Amniotic stem cell (primary cell): ENCODE measurements at places on chromosomes 3 and 15.

DNA sequence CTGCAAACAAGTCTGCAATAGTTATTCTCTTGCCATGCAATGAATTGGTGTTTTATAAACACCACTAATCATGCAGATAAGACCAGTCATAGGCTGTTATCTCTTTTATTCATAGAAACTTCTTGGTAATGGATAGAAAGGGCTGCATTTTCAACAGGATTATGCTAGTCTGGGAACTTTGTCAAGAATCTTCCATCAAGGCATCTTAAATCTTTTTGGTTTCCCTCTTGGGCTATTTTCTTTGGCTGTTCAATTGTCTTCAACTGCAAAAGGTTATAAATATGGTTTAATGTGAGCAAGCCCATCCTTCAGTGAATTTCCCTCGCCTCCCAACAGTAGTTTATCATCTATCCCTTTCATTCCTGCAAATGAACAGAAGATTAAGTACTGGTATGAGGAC lies 59.0 kb upstream of the MINAR1 start:
- DNase-seq, result no peak

- no peak for DNase-seq
These were observed 17.6 kb upstream of the ALDH1L1 start for GRCh38 chr3:126197854-126198584.

DNA sequence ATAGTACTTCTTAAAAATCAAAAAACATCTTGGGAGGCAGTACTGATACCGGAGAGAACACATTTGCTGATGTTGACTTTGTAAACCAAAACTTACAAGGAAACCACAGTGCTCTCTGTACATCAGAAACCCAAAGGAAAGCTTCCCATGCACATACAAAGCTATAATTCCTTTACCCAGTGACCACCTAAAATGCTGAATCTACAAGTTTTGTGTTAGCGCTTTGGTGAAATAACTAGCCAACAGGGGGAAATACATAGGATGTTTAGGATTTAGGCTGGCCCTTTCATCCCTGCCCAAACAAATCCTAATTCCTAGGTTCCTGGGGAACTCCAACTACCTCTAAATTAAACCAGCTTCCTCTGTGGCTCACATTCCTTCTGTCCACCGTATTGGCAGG lies 15.3 kb upstream of the SPG21 start:
- no peak for DNase-seq

DNA sequence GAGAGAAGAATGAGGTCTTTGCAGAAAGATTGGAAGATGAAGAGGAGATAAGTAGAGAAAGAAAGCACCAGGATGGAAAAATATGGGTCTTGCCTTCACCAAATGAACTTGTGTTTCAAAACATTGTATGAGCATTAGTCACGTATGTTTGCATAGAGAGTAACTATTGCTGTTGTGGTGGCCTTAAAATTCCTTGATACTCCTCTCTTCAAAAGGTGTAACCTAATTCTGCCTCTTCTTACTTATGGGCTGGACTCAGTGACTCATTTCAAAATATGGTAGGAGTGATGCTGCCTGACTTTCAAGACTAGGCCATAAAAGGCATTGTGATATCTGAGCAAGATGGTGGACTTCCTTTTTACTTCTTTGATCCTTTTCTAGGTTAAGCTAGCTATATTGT lies 228.7 kb upstream of the ZNF385D start:
- DNase-seq, result no peak

- DNase-seq, result no peak
These were observed 124.8 kb upstream of the ST8SIA2 start for GRCh38 chr15:92268900-92269299.

- DNase-seq, result no peak
These were observed 18.5 kb downstream of the LARP6 start for GRCh38 chr15:70835415-70835814.

DNA sequence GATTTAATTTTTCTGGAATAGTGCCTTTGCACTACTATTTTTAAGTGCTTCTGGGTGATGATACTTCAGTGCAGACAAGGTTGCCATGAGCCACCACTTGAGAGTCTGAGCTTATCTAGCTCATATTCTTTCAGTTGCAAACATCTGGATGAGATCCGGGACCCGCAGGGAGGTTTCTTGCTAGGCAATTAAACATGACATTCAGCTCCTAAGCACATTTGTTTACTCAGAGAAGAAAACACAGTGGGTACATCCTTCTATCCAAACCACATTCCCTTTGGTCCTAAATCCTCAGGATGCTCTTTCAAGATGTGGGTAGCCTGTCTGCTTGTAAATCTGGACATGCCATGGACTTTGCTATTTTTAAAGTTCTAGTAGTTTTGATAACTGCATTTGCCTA lies 12.0 kb downstream of the PLSCR1 start:
- no peak for DNase-seq

- no peak for DNase-seq
These were observed 29.9 kb upstream of the RAB11A start for GRCh38 chr15:65839354-65839901.

DNA sequence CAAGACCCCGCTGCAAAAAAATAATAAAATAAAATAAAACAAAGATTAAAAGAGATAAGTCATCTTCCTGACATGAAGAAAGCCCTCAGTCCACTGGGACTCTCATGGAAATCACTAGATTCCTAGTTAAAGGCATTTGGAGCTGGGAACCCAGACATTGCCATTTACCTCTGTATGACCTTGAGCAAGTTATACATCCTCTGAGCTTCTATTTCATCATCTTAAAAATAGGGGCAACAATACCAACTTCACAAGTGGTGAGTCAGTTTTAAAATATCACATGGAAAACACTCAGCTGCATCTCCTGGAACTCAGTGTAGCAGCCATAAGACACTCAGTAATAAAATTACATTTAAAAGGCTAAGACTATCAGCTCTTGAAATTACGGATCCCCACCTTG lies 334.8 kb downstream of the ERC2 start:
- DNase-seq, result peak; percentile 19

DNA sequence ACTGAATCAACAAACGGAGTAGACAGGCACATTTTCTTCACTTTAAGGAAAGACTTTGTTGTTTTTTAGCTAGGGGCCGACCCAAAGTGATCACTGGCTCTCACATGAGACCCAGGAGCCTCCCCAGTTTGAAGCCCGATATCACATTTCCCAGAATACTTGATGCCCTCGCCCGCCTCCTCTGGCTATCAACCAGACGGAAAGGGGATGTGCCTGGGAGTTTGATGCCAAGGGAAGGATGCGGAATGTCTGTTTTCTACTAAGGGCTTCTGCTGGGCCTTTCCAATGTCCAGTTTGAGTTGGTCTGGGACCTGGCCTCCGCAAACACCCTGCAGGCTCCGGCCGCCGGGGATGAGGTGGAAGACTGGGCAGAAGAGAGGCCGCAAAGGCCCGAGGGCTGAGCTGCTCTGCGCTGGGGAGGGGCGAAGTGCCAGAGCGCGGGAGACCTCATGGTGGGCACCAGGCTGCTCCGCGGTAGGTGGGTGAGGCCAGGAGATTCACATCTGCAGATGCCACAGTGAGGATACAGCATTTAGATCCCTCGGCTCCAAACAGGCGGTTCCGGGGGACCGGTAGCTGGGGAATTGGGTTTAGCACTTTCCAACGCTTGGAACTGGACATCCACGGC lies 491 bp upstream of the ZNF774 start:
- no peak for DNase-seq

DNA sequence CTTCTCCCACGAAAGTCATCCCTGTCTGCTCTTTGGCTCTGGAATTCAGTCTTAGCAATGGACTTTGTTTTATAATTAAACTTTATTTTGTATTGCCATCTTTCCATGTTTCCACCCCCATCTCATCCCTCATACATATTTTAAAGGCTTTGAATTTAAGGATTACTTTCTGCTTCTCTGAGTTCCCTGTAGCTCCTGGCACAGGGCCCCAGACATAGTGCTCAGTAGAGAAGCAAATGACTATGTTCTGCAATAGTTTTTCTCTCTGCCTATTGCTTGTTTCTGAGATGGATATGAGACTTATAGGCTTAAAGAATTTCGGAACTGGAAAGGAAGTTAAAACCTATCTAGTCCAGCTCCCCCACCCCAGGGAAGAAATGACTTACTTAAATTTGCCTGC lies 197.0 kb downstream of the LPP start:
- no peak for DNase-seq

DNA sequence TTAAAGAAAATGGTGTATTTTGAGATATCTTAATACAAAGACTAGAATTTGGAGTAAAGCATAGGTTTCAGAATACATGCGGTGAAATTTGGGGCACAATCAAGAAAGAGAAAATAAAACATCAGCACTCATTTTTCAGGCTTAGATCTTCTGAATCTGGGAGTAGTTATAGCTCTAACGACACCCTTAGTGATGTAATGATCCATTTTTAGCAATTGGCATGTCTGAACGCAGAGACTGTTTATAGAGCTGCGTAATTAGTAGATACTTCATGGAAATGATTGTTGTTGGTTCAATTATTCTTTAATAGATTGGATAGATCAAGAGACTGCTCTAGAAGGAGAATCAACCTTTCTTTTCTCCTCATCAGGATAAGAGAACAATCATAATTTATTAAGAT lies 47.5 kb upstream of the SNRK start:
- DNase-seq, result no peak

DNA sequence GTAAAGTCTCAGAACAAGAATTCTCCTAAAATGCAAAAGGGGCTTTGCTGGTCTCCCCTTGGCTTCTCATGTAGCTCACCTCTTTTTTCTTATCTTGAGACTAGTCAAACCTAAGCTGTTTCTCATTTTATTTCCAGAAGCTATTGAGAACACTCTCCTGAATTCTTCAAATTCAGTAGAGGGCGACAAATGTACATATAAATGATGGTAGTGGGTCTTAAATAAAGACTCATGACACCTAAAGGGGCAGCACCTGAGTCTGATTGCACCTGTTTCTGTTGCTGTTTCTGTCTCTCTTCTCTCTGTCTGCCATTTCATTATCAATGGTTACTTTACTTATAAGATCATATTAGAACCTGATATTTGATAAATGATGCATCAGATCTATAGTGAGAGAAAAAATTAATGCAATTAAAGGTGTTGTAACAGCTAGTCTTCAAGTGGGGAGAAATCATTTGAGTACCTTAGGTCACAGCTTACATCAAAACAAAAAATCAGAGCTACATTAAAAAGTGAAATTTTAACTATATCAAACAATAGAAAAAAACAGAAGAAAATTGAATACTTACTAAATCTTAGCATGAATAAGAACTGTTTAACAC lies 7.0 kb downstream of the ADIPOQ start:
- DNase-seq, result no peak

DNA sequence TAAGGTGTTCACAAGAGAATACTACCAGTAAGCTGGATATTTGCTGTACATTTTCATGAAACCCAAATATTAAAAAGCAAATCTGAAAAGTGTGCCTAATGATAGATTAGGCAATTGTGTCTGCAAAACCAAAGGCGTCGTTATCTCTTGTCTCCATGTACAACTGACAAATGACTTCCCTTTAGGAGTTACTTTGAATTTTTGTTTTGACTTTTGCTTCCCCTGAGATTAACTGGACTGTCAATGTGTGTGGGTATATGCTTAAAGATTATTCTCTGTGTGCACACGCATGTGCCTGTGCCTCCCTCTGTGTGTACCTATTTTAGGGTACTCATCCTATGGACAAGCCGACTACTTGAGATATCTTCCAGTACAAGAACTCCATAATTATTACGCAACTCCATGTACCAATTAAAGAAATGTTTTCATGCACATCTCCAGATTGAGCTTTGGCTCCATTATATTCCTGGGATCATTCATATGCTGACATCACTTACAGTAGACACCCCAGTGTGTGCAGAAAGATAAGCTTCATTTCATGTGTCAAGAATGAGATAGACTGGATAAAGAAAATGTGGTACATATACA lies 431.2 kb upstream of the ADAMTS9 start:
- no peak for DNase-seq

- DNase-seq, result no peak
These were observed 114.5 kb downstream of the HERC1 start for GRCh38 chr15:63719281-63719680.

DNA sequence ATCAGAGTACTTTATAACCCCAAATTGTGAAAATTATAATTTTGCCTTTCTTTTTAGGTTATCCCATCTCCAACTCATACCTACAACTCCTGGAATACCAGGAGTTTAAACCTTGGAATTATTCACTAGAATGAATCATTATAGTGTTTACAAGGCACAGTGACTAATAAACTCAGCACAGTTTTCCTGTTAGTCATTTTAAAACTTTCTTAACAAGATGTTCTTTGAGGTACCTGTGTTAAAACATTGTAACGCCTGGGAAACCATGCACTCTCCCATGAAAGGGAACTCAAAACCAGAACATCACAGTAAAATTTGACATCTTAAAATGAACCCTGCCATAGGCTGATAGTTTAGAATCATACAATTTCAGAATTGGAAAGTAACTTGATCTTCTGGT lies 132.4 kb upstream of the OSTN start:
- DNase-seq, result no peak

- DNase-seq, result no peak
These were observed 687 bp downstream of the ALDH1A3 start for GRCh38 chr15:100880139-100880896.

- DNase-seq, result no peak
These were observed 19.9 kb downstream of the SQOR start for GRCh38 chr15:45654749-45655148.

GRCh38 chr3:45191424-45191823 lies 34.7 kb downstream of the TMEM158 start:
- DNase-seq, result no peak

GRCh38 chr3:127560051-127560787 lies 30.3 kb downstream of the TPRA1 start:
- no peak for DNase-seq

GRCh38 chr15:96234109-96234892 lies 96.2 kb upstream of the NR2F2 start:
- no peak for DNase-seq

GRCh38 chr15:72935521-72935920 lies 116.7 kb upstream of the NEO1 start:
- DNase-seq, result no peak
